Osteoblast (primary cell): ENCODE measurements at places on chromosomes 3 and 15. TPM values are rescaled to one million over a fixed set of nuclear protein-coding genes. Genes with fewer than 3 reads are reported as not detected.
A peak's percentile ranks its signal among the peaks of the same experiment; 100 is the strongest.

MYEF2 gene
- total RNA-seq, result 0.88 and 1.1 TPM in 2 replicates

GRCh38 chr3:107745354-107745753 is 222.6 kb downstream of the BBX start:
- DNase-seq, result no peak
- no peak overlapping the region for H3K4me3 ChIP-seq
- no peaks in the 10 kb centered on the region for H3K27me3 ChIP-seq
- H3K4me1 ChIP-seq, result no peaks in the 10 kb centered on the region
- no peak overlapping the region for H3K27ac ChIP-seq
- no peaks in the 10 kb centered on the region for H3K36me3 ChIP-seq

GRCh38 chr3:32901005-32901932 is 50.2 kb upstream of the CCR4 start:
- no peaks in the 10 kb centered on the region for H3K4me1 ChIP-seq
- H3K4me3 ChIP-seq, result no peak overlapping the region
- no peak overlapping the region for H3K27ac ChIP-seq
- DNase-seq, result no peak

DNA sequence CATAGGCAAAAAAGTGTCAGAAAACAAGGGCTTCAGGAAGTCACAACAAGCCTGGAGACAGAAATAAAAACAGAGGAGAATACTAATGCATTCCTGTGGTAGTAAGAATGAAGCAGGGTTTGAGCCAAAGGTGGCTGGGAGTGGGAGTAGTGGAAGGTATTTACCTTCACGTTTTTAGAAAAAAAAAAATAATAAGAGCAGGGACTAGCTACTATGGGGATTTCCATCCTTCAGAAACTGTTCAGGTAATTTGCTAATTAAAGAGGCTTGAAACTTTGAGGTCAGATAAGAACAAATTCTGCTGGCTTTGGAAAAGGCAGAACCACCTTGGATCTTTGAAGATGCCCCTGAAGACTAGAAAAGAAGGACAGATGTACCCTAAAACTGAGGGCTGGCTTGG is 18.4 kb downstream of the ILDR1 start:
- DNase-seq, result no peak
- H3K27ac ChIP-seq, result no peak overlapping the region
- H3K36me3 ChIP-seq, result no peaks in the 10 kb centered on the region
- no peak overlapping the region for H3K4me3 ChIP-seq
- H3K4me1 ChIP-seq, result no peaks in the 10 kb centered on the region

DNA sequence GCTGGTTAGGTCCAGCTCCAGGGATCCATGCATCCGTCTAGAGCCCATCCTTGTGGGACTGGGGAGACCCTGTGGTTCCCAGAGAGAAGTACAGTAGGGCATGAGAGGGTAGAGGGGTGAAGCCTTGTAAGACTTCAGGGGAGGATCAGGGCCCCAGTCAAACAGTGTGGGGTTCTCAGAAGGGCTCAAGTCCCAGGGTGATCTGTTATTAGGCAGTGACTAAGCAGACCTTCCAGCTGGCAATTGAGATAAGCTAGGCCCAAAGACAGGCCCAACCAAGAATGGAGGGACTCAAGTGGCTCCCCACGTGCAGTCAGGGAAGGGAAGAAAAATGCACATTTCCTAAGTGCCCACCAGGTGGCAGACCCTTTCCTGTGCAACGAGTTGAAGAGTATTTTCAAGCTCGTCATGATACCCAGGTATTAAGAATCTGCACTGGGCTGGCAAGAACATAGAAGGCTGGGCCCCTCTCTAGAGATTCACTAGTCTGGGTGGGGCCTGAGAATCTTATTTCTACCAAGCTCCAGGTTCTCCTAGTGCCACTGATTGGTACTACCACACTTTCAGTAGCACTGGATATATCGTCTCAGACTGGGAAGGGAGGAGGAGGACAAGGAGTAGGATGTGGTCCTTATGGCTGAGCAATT is 240.8 kb downstream of the NR1D2 start:
- peak; percentile 51 for DNase-seq
- H3K4me1 ChIP-seq, result no peaks in the 10 kb centered on the region
- no peaks in the 10 kb centered on the region for H3K27me3 ChIP-seq
- no peak overlapping the region for H3K27ac ChIP-seq

MESP1 gene
- total RNA-seq, result under 0.01 TPM in 2 replicates

DNA sequence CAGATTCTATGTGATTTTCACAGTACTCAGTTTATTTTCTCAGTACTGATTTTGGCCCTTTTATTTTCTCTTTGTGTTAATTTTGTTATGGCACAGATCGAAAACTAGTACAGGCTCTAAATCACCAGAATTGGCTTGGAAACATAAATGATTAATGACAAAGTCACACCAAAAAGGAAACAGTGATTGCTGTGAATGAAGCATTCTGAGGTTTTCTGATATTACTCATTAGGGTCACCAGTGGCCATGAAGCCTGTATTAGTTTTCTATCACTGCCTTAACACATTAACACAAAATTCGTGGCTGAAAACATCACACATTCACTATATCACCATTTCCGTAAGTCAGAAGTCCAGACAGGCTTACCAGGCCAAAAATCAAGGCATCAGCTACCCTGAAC is 343.0 kb upstream of the THRB start:
- no peak overlapping the region for H3K27ac ChIP-seq
- H3K27me3 ChIP-seq, result no peaks in the 10 kb centered on the region
- no peak for DNase-seq
- H3K4me3 ChIP-seq, result no peak overlapping the region

DNA sequence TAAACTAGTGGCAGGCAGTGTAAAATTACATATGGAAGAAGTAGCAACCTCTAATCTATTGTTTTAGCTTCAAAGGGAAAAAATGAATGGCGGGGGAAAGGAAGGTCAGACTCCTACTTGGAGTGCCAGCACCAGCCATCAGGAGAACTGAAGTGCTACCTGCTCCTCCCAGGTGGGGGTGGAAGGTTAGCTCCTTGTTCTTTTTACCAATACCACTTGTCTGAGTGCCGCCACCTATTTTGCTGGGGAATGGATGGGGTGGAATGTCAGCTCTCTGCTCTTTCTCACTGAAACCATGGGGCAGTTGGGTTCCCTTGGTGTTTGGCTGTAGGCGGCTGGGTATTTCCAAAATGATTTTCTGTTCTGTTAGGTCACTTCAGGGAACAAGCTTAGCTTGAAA is 428.7 kb upstream of the EPHA3 start:
- H3K4me3 ChIP-seq, result no peak overlapping the region
- H3K27ac ChIP-seq, result no peak overlapping the region
- no peaks in the 10 kb centered on the region for H3K36me3 ChIP-seq
- H3K4me1 ChIP-seq, result no peaks in the 10 kb centered on the region
- H3K27me3 ChIP-seq, result no peaks in the 10 kb centered on the region

LOXL1 gene
- total RNA-seq, result 246 and 264 TPM in 2 replicates

GRCh38 chr3:177194299-177194698 is 3.0 kb downstream of the TBL1XR1 start:
- H3K27me3 ChIP-seq, result no peaks in the 10 kb centered on the region
- H3K4me3 ChIP-seq, result peak overlapping the region; percentile 84
- no peaks in the 10 kb centered on the region for H3K36me3 ChIP-seq
- H3K27ac ChIP-seq, result peak overlapping the region; percentile 96
- peaks cover 24% of the 10 kb centered on the region for H3K4me1 ChIP-seq
- DNase-seq, result peak; percentile 68

GRCh38 chr3:37856381-37856780 is 5.3 kb upstream of the CTDSPL start:
- H3K4me1 ChIP-seq, result peaks cover 9% of the 10 kb centered on the region
- H3K27me3 ChIP-seq, result no peaks in the 10 kb centered on the region
- no peak for DNase-seq
- H3K36me3 ChIP-seq, result no peaks in the 10 kb centered on the region
- H3K27ac ChIP-seq, result no peak overlapping the region

GHSR gene
- not detected in 2 replicates for total RNA-seq

WDR49 gene
- total RNA-seq, result under 0.01 TPM in 1 of 2 replicates, not detected in the other

DNA sequence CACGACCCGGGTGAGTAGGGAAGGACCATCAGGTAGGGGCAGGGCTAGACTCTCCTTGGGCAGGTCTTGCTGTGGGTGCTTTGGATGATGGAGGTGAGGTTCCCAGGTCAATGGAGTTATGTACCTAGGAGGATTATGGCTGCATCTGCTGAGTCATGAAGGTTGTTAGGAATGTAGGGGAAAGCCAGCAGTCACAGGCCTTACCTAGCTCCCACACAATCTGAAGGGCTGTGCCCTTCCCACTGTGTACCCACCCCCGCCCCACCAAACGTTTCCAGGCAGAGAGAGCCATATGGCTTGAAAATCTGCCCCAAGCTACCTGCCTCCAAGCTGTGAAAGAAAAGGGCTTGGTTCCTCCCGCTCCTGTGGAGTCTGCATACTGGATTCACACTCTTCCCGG is 573.4 kb upstream of the DPPA4 start:
- no peaks in the 10 kb centered on the region for H3K36me3 ChIP-seq
- no peak overlapping the region for H3K4me3 ChIP-seq
- no peaks in the 10 kb centered on the region for H3K27me3 ChIP-seq
- no peaks in the 10 kb centered on the region for H3K4me1 ChIP-seq

DNA sequence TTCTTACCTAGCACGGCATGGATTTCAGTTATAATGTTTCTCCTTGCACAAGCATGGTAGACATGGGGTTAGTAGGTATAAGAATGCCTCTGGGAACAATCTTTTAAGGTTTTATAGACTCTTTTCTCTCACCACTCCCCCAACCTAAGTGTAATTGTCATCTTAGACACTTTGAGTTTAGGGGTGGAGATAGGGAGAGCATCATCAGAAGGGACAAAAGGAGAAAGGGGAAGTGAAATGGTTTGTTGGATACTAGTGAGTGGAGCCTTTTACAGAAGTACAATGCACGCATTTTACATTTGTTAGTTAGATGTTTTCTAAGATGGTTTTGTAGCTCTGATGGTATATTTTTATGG is 189.2 kb downstream of the TP63 start:
- no peak overlapping the region for H3K27ac ChIP-seq
- no peak for DNase-seq
- peaks cover 9% of the 10 kb centered on the region for H3K4me1 ChIP-seq
- no peaks in the 10 kb centered on the region for H3K27me3 ChIP-seq
- no peak overlapping the region for H3K4me3 ChIP-seq
- H3K36me3 ChIP-seq, result no peaks in the 10 kb centered on the region

- H3K27me3 ChIP-seq, result no peaks in the 10 kb centered on the region
- H3K36me3 ChIP-seq, result no peaks in the 10 kb centered on the region
- H3K27ac ChIP-seq, result no peak overlapping the region
- no peaks in the 10 kb centered on the region for H3K4me1 ChIP-seq
- DNase-seq, result no peak
These were observed 5.1 kb upstream of the DNAJA4 start for GRCh38 chr15:78259232-78259631.

CD200 gene
- 1.5 and 3.3 TPM in 2 replicates for total RNA-seq
